DND-41 (cell line): ENCODE measurements at places on chromosomes 3 and 15.
A peak's percentile ranks its signal among the peaks of the same experiment; 100 is the strongest.

DNA sequence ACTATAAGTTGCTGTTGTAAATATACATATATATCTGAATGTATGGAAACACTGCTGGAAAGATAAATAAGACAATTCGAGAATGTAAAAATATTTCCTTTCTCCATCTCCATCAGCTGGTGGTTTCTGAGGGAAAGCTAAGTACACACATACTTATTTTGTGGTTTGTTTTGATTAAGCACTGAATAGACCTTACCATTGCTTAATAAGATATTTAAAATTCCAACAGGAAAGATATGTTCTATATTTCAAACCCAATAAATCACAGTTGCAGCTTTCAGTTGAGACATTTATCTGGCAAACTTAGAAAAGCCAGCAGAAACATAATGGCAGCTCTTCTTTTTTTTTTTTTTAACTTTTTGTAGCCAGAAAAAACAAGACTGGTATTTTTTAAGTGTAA is 160.4 kb downstream of the VGLL3 start:
- DNase-seq = no peak

DNA sequence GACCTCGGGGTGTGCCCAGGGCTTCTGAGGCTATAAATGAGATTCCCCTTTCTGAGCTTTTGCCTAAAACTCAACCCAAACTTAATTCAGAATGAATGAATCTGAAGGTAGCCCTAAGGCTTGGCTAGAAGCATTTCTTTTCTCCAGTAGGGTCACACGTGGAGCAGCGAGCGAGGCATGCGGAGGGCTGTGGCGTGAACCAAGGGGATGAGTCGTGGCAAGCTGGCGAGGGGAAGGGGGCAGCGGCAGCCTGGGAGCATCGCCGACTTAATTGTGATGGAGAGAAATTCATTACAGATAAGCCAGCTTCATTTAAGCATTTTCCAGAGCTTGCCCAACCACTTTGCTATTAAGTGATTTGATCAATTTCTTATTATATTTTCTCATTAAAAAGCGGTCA is 79.9 kb downstream of the CHSY1 start:
- peak; percentile 40 for DNase-seq

DNA sequence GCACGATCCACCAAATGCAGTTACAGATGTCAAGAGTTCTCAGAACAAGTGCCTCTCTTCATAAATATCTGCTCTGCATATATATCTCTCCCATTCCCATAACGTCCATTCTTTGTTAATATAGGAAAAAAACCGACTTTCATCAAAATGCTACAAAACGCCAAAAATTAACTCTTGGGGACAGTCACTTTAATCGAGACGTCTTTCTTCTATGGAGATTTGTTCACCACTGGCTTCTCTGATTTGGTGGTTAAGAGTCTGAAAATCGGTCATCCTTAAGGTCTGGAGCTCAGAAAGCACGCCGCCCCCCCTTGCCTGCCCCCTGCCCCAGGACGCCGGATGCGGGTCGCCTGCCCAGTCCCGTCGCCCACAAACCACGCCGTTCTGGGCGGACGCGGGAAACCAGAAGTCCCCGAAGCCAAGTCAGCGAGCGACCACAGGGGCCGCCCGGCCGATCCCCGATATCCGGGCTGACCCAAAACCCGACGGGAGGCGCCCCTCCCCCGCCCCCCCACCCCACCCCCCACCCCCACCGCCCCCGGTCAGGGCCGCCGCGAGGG is 252.7 kb downstream of the TJP1 start:
- DNase-seq = no peak

DNA sequence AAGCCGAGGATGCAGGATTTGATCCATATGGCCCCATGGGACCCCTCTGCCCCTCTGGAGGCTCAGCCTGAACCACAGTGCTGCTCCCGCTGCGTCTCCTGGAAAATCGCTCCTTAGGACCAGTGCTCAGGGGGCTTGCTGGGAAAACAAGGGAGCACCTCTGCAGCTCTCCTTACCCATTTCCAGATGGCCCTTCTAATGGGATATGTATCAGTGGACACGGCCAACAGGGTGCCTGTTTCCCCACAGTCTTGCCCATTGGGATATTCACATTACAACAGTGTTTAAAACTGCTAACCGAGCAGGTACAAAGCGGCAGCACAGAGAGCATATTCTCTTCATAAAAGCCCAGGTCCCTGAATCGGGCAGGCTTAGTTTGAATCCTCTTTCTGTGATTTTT is 27.1 kb downstream of the TMEM44 start:
- no peak for DNase-seq

GRCh38 chr3:185866555-185866954 is 41.7 kb upstream of the IGF2BP2 start:
- DNase-seq = no peak

DNA sequence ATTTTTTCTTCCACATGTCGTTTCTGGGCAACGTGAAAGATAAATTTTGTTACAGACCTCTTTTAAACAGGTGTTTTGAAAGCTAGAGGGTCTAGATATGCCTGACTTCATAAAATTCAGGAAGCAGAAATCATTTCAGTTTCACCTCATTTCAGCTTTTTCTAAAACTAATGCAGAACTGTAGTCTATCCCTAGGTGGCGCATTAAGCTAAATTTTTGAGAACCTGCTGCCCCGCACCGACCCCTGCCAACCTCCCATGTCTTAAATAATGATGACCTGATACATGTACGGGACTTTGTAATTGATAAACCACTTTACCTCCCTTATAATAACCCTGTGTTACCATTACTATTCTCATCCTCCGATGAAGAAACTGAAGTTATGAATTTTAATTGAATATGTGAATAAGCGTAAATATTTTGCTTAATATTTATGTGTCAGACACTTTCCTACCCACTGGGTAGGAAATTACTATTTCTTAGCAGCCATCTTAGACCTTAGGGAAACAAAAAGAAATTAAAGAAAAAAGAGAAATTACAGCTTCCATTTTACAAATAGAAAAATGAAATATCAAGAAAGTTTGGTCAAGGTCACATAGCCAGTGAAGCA is 78.7 kb upstream of the GCNT3 start:
- peak; percentile 26 for DNase-seq

DNA sequence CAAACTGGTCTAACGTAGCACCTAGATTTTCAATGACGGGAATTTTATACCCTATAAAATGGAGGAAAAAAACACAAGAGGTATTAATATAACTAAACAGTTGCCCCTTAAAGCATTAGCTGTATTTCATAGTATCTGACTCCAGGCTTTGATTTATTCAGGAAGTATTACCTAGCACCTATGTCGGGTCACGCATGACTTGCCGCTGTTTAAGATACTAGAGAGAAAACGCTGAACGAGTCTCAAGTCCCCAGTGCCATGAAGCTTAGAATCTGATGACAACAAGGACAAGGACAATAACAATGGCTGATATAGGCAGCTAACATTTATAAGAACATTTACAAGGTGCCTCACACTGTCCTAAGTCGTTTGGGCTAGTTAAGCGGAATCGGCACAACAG is 1.9 kb downstream of the SNRPA1 start:
- no peak for DNase-seq

DNA sequence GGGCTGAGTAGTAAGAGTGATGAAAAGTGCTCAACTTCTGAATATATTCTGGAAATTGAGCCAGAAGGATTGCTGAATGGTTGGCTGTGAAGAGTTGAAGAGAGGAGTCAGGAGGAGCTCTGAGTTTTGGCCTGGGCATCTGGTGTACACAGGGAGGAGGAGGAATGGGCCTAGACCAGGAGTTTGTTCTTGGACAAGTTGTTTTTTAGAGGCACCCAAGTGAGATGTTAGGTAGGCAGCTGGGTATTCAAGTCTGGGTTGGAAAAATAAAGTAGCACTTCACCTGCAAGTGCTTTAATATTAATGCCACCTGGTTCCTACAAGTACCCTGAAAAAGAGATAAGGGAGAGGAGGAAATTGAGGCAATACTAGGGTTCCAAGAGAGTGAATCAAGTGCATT is 14.7 kb downstream of the BSN start:
- DNase-seq = no peak

- no peak for DNase-seq
These were observed 75.8 kb upstream of the UMPS start for GRCh38 chr3:124654470-124654845.

DNA sequence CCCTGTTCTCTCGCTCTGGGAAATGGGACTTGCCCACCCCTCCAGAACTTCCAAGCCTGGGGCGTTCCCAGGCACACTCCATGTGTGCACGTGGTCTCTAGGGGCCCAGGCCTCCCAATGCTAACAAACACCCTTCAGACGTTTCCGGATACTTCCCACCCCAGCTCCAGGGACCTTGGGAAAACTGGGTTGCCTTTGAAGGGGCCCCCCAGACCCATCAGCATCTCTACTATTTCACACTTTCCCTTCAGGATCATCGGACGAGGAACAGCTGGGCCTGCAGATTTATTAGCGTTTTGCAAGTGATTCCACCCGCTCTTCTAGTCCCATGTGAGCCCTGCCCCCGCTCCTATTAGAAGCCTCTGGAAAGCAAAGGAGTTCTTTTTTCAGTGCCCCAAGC is 63.2 kb downstream of the MAGEF1 start:
- no peak for DNase-seq

DNA sequence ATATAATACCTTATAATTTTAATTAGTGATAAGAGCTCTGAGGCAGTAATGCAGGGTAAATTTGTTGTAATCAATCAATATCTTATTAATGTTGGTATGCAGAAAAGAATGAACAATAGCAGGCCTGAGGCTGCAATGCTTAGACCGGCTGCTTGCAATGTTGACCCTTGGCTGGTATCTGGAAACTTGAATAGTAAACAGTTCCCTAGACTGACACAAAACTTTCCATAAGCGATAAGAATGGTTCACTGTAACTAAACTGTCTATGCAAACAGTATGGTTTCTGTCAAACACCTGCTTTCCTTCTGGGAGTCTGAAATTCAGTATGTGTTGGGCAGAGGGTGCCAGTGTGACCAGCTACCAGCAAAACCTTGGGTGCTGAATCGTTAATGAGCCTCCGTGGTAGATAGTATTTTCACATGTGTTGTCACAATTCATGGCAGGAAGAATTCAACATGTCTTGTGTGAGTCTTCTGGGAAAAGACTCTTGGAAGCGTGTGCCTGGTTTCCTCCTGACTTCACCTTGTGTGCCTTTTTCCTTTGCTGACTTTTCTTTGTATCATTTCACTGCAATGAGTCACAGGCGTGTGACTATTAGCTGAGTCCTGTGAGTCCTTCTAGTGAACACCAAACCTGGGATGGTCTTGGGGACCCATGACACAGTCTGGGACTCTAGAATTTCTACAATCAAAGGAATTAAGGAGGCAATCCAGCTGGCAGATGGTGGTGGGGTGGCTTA is 30.7 kb upstream of the CLRN1 start:
- DNase-seq = no peak

DNA sequence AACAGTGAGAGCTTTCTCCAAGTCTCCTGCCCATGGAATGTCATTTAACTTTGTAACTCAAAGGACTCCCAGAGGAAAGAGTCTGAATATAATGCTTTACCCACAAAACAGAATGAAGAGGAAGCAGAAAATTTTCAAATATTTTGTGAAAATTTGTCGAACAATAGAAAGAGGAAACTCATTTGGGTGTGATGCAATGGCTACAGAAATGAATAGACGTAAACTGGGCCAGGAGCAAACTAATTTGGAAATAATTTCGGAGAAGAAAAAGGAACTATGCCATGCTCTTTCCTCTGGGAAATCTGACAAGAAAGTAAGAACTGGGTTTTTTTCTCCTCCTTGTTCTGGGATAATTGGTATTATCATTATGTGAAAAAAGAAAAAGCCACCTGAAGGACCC is 11.2 kb upstream of the SUMF1 start:
- DNase-seq = no peak

GRCh38 chr3:180762866-180763265 is 83.6 kb upstream of the CCDC39 start:
- DNase-seq = no peak

GRCh38 chr3:70281663-70282062 is 30.8 kb downstream of the MDFIC2 start:
- DNase-seq = no peak

GRCh38 chr15:22955544-22956119 is 24.5 kb downstream of the CYFIP1 start:
- DNase-seq = no peak

GRCh38 chr3:142645236-142645793 is 49.1 kb downstream of the PLS1 start:
- no peak for DNase-seq

GRCh38 chr15:45666119-45666875 is 31.5 kb downstream of the SQOR start:
- DNase-seq = no peak

GRCh38 chr3:185280572-185281365 is 26.9 kb upstream of the EHHADH start:
- no peak for DNase-seq

DNA sequence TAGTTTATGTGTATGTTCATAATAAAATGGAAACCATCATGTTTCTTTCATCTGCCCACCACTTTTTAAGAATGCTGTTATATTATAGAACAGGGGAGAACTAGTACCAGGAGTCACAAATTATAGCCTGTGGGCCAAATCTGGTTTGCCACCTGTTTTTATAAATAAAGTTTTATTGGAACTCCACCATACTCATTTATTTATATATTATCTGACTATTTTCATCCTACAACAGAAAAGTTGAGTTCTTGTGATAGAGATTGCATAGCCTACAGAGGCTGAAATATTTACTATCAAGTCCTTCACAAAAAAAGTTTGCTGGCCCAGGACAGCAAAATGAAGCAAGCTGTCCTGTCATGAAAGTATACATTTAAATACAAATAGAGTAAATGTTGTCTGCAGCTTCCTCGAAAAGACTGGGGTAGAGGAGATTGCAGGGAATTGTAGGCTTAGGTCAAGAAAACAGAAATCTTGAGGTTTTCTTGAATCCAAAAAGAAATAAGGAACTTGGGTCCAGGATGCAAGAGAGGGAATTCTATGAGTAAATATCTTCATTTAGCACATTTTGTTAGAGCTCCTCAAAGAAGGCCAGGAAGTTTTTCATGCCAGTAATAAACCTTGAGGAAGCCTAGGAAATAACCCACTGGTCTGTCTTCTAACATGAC is 41.1 kb downstream of the FILIP1L start:
- DNase-seq = no peak

- no peak for DNase-seq
These were observed 216.8 kb downstream of the RSL24D1 start for GRCh38 chr15:54979964-54980363.

- DNase-seq = no peak
These were observed 4.2 kb downstream of the CCRL2 start for GRCh38 chr3:46411271-46411670.

GRCh38 chr15:101320501-101321052 is 25.5 kb upstream of the SNRPA1 start:
- peak; percentile 77 for DNase-seq

GRCh38 chr15:51229907-51230330 is 108.5 kb downstream of the CYP19A1 start:
- no peak for DNase-seq

DNA sequence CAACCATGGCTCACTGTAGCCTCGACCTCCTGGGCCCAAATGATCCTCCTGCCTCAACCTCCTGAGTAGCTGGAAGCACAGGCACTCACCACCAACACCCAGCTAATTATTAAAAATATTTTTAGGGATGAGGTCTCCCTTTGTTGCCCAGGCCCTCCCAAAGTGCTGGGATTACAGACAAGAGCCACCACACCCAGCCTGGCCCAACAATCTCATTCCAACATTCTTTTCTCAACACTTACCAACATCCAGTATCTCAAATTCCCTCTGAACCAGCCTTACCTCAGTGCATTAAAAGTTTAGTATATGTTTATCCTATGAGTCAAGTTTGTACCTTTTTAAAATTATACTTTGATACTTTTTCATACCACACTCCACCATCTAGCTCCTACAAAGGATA is 25.0 kb downstream of the ANXA2 start:
- no peak for DNase-seq

- peak; percentile 58 for DNase-seq
These were observed 453.8 kb downstream of the OTOL1 start for GRCh38 chr3:161950318-161950868.

GRCh38 chr3:128805772-128806171 is 73.6 kb upstream of the ACAD9 start:
- DNase-seq = no peak
